ENCODE measurements at places on chromosomes 1 and 21. TPM values are rescaled to one million over a fixed set of nuclear protein-coding genes. Genes with fewer than 3 reads are reported as not detected.
A peak's percentile ranks its signal among the peaks of the same experiment; 100 is the strongest.

The SLFNL1 gene
- 3.0 TPM for total RNA-seq

The MMP23B gene
- total RNA-seq = 30.0 TPM

DNA sequence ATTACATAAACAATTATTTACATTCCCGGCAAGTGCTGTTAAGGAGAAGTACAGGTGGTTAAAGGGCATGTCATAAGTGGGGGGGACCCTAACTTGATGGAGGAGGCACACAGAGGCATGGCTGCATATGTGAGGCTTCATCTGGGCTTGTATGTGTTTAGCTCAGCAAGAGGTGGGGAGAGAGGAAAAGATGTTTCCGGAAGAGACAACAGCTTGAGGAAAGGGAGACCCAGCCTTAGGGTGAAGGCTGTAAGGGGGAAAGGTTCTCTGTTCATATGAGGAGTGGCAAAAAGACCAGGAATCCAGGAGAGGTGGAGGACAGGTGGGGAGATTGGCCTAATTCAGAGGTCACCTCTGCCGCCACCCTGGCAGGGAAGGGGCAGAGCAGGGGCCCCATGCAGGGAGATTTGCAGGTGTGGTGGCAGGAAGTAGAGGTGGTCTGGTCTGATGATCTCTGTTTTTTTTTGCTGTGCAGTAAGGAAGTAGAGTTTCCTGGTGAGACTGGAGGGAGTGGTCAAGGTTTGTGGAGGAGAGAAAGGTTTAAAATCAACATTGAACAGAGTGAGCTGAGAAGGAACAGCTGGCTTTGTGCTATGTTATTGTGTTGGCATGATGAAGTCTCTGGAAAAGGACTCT lies 9.0 kb downstream of the TRAF5 start:
- H3K27me3 ChIP-seq = no peaks in the 10 kb centered on the region
- H3K4me3 ChIP-seq = no peak overlapping the region
- DNase-seq = no peak
- no peaks in the 10 kb centered on the region for H3K4me1 ChIP-seq

GRCh38 chr1:7424352-7424890 lies 346.7 kb upstream of the VAMP3 start:
- H3K4me3 ChIP-seq = no peak overlapping the region
- no peaks in the 10 kb centered on the region for H3K27me3 ChIP-seq
- H3K36me3 ChIP-seq = no peaks in the 10 kb centered on the region
- no peak overlapping the region for H3K27ac ChIP-seq

The SYT6 gene
- total RNA-seq = not detected

- H3K4me3 ChIP-seq = peak overlapping the region; percentile 65
- DNase-seq = peak; percentile 38
- no peaks in the 10 kb centered on the region for H3K27me3 ChIP-seq
- H3K27ac ChIP-seq = peak overlapping the region; percentile 99
Measured at GRCh38 chr1:174998569-174999215, 1.1 kb upstream of the CACYBP start.

GRCh38 chr1:152623203-152623844 lies 421 bp upstream of the LCE3A start:
- no peaks in the 10 kb centered on the region for H3K27me3 ChIP-seq
- no peak overlapping the region for H3K4me3 ChIP-seq
- H3K27ac ChIP-seq = no peak overlapping the region
- no peak for DNase-seq
- H3K4me1 ChIP-seq = no peaks in the 10 kb centered on the region
- no peaks in the 10 kb centered on the region for H3K36me3 ChIP-seq

The SAMD13 gene
- total RNA-seq = 1.7 TPM

The FALEC gene
- total RNA-seq = not detected

GRCh38 chr1:156117414-156118176 lies 3.1 kb downstream of the LMNA start:
- DNase-seq = no peak
- H3K27ac ChIP-seq = peak overlapping the region; percentile 3
- H3K27me3 ChIP-seq = no peaks in the 10 kb centered on the region
- H3K36me3 ChIP-seq = no peaks in the 10 kb centered on the region

DNA sequence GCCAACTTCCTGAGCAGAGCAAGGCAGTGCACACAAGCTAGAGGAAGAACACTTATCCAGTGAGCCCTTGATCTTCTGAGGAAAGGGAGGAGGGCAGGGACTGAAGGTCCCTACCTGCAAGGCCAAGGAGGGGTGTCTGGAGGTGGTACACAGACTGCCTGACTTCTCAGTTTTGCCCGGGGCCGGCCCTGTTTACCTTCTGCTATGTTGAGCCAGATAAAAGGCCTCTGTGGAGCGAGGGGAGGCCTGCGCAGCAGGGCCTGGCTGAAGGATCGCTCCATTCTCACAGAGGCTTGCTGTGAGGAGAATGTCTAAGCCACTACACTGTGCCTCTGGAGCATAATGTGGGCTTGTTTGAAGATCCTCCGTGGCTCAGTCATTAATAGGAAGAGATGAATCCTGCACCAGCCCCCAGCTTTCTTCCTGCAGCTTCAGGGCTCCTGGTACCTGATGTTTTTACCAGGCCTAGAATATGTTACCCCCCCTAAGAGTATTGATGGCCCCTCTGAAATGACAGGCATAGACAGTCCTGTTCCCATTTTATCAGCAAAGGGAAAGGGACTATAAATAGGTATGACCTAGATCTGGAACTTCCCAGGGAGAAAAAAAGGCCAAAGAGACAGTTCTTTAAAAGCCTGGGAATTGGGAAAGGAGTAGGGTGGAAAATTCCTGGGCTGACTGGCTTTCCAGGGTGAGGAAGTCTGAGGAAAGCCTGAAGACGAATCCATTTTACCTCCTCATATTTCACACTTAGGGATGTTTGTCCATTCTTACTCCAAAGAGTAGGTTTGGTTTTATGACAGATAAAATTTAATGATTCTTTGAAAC lies 4.7 kb downstream of the POGK start:
- peak overlapping the region; percentile 97 for H3K27ac ChIP-seq
- peaks cover 55% of the 10 kb centered on the region for H3K36me3 ChIP-seq
- H3K4me1 ChIP-seq = peaks cover 43% of the 10 kb centered on the region
- no peak overlapping the region for H3K4me3 ChIP-seq
- no peaks in the 10 kb centered on the region for H3K27me3 ChIP-seq

The KRTAP7-1 gene
- total RNA-seq = not detected

The MSH4 gene
- total RNA-seq = 0.11 TPM

DNA sequence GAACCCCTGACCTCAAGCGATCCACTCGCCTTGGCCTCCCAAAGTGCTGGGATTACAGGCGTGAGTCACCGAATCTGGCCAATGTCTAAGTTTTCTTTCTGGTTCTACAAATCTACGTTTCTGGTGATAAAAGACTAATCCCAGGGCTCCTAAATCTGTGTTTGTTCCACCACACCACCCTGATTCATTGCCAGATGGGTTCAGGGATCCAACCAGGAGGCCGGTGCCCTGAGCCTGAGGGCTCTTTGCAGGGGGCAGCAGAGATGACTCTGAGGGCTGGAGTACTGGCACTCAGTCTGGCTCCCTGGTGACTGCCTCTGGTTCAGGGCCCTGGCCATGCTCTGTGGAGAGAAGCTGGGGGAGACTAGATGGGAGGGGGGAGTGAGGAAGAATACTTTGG lies 10.5 kb upstream of the OPRD1 start:
- no peaks in the 10 kb centered on the region for H3K27me3 ChIP-seq
- H3K27ac ChIP-seq = no peak overlapping the region
- no peak for DNase-seq
- H3K4me3 ChIP-seq = no peak overlapping the region
- H3K36me3 ChIP-seq = no peaks in the 10 kb centered on the region
- H3K4me1 ChIP-seq = peaks cover 7% of the 10 kb centered on the region

- no peak for DNase-seq
- no peak overlapping the region for H3K27ac ChIP-seq
- H3K27me3 ChIP-seq = no peaks in the 10 kb centered on the region
Measured at GRCh38 chr1:44476891-44477290, 71.8 kb downstream of the RNF220 start.

The PRKAB2 gene
- total RNA-seq = 29.3 TPM

The MIS18A gene
- 15.1 TPM for total RNA-seq

DNA sequence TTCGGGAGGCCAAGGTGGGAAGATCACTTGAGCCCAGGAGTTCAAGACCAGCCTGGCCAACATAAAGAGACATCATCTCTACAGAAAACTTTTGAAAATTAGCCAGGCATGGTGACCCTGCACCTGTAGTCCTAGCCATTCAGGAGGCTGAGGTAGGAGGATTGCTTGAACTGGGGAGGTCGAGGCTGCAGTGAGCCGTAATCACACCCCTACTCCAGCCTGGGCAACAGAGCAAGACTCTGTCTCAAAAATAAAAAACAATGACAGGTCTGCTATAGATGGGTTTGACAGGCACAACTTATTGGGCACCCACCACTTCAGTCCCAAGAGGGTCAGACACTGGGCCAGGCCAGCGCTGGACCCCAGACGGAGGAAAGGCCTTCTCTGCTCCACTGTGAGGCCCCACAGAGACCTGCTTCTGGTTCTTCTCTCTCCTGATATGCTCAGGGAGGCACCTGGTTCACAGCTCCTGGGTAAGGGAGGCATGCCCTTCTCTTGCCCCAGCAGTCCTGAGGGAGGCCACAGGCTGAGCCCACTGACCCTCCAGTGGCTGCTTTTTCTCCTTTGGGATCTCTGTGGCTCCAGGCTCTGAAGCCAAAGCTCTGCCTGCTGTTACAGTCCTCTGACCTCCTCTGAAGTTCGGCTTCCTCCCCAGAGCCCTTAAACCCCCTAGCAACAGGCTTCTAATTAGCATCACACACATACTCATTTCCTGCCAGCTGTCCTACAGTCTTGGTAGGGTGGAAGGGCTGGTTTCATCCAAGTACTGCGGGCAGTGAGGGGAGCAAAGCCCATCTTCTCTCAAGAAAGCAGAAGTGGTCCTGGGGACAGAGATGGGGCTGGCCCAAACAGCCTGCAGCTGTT lies 14.4 kb downstream of the S100A16 start:
- no peaks in the 10 kb centered on the region for H3K4me1 ChIP-seq
- no peak for DNase-seq
- no peaks in the 10 kb centered on the region for H3K36me3 ChIP-seq

The TRAF3IP3 gene
- total RNA-seq = 1.3 TPM

GRCh38 chr21:25515484-25516405 lies 91.5 kb downstream of the MRPL39 start:
- DNase-seq = no peak
- H3K4me1 ChIP-seq = peaks cover 14% of the 10 kb centered on the region
- H3K27me3 ChIP-seq = no peaks in the 10 kb centered on the region
- H3K4me3 ChIP-seq = no peak overlapping the region
- peak overlapping the region; percentile 34 for H3K27ac ChIP-seq

DNA sequence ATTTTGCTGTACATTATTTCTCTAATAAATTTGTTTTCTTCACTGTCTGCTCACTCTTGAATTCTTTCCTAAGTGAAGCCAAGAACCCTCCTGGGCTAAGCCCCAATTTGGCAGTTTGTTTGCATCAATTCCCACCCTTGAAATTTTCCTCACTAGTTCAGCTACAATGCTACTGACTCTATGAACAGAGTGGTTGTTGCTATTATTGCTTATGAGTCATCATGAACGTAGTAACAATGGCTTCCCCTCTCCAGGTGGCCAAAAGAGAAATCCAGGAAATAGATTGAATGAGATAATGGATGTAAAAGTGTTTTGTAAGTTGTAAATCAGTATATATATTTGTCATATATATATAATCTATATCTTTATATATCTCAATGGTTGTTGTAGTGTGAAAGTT lies 193.0 kb downstream of the URB2 start:
- no peaks in the 10 kb centered on the region for H3K27me3 ChIP-seq
- H3K4me3 ChIP-seq = no peak overlapping the region
- no peak for DNase-seq
- no peaks in the 10 kb centered on the region for H3K4me1 ChIP-seq

The SPRR2G gene
- not detected for total RNA-seq

GRCh38 chr21:25862596-25862995 lies 127.8 kb downstream of the GABPA start:
- no peaks in the 10 kb centered on the region for H3K4me1 ChIP-seq
- no peak for DNase-seq
- H3K36me3 ChIP-seq = no peaks in the 10 kb centered on the region
- no peak overlapping the region for H3K4me3 ChIP-seq
- no peak overlapping the region for H3K27ac ChIP-seq
- no peaks in the 10 kb centered on the region for H3K27me3 ChIP-seq

DNA sequence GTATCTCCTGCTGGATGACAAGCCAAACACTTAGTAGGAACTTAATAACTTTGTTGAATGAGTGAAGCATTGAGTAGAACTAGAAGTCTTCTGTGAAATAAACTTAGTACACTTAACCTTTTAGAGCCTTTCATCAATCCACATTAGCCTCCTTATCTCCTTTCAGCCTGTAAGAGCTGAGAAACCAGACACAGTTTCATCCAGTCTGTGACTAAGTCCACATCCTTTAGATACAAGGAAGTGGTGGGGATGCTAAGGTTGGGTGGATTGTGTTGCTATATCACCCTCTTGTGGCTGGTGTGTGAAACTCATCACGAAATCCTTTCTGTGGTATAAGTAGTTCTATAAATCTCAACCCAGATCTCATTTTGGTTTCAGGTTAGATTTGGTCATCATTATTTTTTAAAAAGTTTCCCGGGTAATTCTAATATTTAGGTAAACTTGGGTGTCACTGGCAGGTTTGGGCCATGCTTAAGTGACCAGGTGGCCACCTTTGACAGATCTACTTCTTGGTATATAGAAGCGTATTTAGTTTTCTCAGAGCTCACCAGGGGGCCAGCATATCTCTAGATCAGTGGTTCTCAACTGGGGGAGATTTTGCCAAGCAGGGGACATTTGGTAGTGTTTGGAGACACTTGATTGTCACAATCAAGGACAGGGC lies 27.8 kb upstream of the CD84 start:
- H3K27me3 ChIP-seq = no peaks in the 10 kb centered on the region
- H3K27ac ChIP-seq = no peak overlapping the region
- H3K4me3 ChIP-seq = no peak overlapping the region
- H3K4me1 ChIP-seq = no peaks in the 10 kb centered on the region

The PEA15 gene
- total RNA-seq = 112 TPM

The KIF17 gene
- 15.0 TPM for total RNA-seq

GRCh38 chr1:48472638-48473037 lies 634 bp upstream of the SPATA6 start:
- peak overlapping the region; percentile 53 for H3K27ac ChIP-seq
- peak overlapping the region; percentile 79 for H3K4me3 ChIP-seq
- DNase-seq = no peak
- peaks cover 4% of the 10 kb centered on the region for H3K4me1 ChIP-seq
- no peaks in the 10 kb centered on the region for H3K27me3 ChIP-seq

The CD1C gene
- total RNA-seq = not detected

DNA sequence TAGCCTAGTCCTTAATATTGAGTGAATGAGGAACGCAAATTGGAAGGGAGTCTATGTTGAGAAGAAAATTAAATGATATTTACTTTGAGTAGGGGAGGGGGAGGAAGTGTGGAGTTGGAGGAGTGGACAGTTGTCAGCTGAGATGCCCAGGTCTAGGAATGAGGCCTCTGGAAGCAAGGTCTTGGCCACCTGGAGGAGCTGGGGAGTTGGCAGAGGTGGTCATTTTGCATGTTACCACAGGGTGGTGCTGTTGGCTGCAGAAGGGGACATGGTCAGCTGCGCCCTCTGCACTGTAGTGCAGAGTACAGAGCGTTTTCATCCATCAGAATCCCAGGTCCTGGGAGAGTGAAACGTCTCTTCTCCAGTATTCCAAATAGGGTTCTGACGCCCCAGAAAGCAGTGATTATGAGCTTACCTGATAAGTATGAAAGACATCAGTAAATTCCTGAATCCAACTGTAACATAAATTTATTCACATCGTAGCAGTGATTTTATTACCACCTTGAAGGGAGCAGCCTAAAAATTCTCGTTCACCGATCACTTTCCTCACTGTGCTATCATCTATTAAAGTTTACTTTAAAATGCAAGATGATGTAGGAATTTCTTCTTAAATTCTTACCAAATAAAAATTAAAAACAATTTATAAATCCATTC lies 13.8 kb downstream of the PARK7 start:
- no peaks in the 10 kb centered on the region for H3K4me1 ChIP-seq
- peaks cover 26% of the 10 kb centered on the region for H3K36me3 ChIP-seq
- no peak overlapping the region for H3K27ac ChIP-seq

The SFN gene
- 0.25 TPM for total RNA-seq

The VWA5B1 gene
- 0.27 TPM for total RNA-seq

All from cardiac muscle cell (in vitro differentiated cells and primary cell).